Activated T-helper 1 cell treated with anti-CD3 and anti-CD28 coated beads, Interleukin-12 subunit alpha, Interleukin-12 subunit beta, Interleukin-2, Interleukin-4 antibody, amounts not matched to agents 30 ng/mL and 10 ng/mL and 1 ng/mL, durations not matched to agents 14 hours and 24 hours and 36 hours (primary cell): ENCODE measurements at places on chromosomes 7 and 10.

GRCh38 chr10:4270116-4270515 is 485.1 kb upstream of the KLF6 start:
- no peak for DNase-seq

DNA sequence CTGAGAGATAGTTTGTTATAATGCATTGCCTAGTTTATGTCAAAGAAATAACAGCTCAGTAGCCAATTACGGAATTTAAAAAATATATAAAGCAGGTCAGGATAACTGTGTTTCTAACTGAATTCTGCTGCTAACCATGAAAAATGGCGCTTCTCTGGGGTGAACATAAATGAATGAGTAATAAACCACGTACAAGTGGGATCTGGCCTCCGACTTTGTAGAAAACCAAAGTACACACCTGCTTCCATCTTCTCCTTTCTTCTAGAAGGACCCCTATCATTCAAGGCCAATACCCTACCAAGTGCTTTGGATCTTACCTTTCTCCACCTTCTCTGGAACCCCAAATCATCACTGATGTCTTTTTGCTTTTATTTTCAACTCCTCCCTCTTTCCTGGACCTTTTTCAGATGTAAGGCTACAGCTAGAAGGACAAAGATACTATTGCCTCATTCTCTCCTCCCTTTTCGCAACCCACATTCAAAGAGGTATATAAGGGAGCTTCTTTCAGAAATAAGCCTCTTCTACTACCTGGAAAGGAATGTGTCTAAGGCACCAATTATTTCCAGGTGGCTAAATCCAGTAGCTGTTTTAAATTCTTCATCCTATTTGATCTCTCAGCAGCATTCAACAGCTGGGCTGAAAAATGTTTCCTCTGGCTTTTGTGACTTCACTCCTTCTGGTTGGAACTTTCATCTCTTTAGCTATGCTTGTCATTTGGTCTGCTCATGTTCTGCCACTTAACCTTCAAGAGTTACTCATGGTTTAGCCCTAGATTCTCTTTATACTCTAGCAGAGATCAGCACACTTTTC is 37.7 kb downstream of the NAMPT start:
- DNase-seq: no peak

DNA sequence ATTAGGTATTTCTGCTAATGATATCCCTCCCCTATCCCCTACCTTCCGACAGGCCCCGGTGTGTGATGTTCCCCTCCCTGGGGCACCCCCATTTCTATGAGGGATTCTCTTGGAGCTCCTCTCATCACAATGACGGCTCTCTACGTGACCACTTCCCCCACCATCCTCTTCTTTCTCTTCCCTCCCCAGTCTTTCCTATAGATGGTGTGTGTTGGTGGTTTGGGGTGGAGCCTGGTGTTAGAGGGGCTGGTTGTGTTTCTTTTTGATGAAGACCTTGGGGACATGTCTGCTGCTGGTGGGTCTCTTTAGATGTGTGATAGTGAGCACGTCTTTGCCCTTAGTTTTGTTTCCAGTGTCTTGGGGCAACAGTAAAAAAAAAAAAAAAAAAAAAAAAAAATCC is 28.6 kb downstream of the RPS24 start:
- no peak for DNase-seq

DNA sequence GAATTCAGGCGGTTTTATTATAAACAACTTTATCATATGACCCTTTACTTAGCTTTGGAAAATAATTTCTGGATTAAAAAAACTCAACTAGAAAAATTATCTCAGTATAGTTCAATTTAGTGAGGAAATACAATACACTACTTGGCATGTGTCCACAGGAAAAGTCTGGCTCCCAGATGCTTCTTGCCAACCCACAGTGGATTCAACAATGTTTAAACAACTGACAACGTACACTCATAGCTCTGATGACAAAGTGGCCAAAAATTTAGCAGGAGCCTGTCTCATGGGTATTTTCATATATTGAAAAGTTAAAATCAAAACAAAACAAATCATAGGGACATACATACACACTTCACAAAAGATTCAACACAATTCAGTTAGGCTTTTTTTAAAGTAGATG is 158.8 kb downstream of the SKAP2 start:
- DNase-seq: no peak

DNA sequence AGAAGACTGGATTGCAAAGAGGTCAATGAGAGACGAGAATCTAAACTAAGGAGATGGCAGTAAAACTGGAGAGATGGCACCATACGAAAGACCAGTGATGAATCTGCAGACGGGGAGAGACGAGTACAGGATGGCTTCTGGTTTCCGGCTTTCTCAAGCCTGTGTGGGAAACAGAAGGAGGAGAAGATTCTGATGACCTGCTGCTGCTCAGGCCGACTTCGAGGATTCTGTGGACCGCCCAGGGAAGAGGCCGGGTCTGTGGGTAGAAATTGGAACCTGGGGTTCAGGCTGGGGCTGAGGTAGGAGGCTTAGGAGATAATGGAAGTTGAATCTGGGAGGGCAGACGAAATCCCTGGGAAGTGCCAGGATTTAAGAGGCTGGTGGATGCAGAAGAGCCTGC is 48.6 kb downstream of the PARP12 start:
- DNase-seq: no peak
